Activated CD8-positive, alpha-beta memory T cell treated with anti-CD3 and anti-CD28 coated beads, Interleukin-2, amount 10 ng/mL, durations not matched to agents 7 days and 5 days (primary cell): ENCODE measurements at places on chromosomes 12 and 14. TPM values are rescaled to one million over a fixed set of nuclear protein-coding genes. Genes with fewer than 3 reads are reported as not detected.

VWF gene
- 0.02 TPM for total RNA-seq

BEST3 gene
- total RNA-seq = not detected

TSPAN11 gene
- total RNA-seq = not detected

KLHDC1 gene
- 1.9 TPM for total RNA-seq

SOAT2 gene
- total RNA-seq = 1.1 TPM

CLECL1 gene
- total RNA-seq = 8.8 TPM

DNA sequence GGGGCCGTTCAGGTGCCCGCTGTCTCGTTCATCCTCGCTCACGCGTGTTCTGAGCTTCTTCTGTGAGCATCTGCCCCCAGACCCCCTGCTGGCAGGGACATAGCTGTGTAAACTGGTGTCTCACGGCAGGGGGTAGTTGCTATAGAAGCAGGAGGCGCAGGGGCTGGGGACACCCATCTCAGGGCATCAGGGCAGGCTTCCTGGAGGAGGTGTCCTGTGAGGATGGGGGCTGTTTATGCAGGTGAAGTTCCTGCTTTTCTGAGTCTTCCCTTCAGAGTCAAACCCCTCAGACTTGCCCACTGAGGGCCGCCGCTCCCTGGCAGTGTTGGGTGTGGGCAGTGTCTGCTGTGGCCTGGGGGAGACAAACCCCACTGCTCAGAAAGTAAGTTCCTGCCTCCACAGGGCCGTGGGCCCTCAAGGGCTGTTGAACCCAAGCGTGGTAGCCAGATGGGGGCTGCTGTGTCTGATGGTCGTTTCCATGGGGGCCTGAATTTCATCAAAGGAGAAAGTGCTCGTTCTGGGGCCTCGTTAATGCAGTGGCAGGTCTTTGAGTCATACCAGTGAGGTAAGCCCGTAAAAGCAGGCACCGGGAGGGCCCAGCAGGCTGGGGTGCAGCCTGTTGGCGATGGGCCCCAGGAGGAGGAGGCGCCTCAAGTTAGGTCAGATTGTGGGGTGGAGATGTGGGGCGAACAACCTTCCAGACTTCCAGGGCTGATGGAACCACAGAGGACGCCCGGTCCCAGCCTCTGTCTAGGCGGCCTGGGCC, 23.4 kb downstream of the KIF26A start:
- DNase-seq = no peak

- no peak for DNase-seq
These were observed 36.7 kb downstream of the TMEM120B start for GRCh38 chr12:121749267-121749666.

DNA sequence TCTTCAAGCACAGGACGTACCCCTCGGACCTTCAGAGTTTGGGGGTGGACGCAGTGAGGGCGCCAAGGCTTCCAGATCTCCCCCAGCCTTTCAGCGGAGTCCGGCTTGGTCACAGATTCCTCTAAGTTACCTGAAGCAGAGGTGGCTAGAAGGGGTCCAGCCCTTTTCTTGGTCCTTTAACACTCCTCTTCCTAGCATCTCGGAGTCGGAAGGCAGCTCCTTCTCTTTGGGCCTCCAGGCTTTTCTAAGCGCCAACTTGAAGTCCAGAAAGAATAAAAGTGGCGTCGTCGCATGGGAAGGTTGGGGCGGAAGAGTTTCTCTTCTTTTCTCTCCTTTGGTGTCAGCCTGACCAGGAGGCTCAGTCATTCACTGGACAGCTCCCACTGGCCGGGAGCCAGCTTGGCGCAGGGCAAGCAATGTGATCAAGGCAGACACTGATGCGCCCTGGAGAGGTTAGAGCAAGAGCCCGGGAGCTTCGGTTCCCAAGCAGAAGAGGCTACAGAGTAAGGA, 9.6 kb downstream of the OR6S1 start:
- no peak for DNase-seq

DNA sequence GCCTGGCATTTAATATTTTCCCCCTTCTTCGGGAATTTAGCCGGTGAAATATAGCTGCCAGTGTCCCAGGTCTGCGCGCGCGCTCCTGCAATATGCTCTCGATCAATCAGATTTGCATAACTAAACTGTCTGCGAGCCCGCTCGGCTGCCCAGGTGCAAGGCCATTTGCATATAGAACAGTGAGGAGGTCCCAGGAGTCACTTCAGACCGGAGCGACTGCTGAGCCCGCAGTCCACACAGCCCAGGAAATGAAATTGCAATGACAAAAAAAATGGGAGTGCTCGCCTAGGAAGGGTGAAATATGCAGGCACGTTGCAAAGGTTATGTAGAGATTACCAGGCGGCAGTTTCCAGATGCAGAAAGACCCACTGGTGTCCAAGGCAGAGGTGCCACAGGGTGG, 228.5 kb downstream of the VRK1 start:
- no peak for DNase-seq

- DNase-seq = peak; percentile 44
These were observed 61.3 kb downstream of the CCDC88C start for GRCh38 chr14:91356181-91356763.

DNA sequence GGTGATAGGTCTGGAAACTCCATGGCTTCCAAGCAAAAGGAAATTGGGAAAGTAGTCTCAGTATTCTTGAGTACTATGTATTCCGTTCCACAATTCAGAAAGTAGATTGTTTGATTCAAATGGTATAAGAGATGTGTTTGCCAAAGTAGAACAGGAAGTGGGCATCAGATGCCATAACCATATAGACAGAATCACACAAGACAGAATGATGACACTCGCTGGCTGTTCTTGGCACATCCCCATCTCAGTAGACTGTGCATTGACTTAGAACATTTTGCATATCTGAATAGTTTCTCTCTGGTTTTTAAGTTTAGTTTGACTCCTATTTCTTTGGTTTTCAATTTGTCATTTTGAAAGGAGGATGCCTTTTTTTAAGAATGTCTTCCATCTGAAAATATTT, 221.1 kb upstream of the RGS6 start:
- DNase-seq = no peak

GRCh38 chr12:111398530-111398929, 7.2 kb upstream of the SH2B3 start:
- DNase-seq = no peak

- no peak for DNase-seq
These were observed 154.3 kb downstream of the NTF3 start for GRCh38 chr12:5586201-5586600.

GRCh38 chr12:58873496-58873895, 46.8 kb downstream of the LRIG3 start:
- DNase-seq = no peak

GRCh38 chr14:98370352-98370751, 901.6 kb downstream of the BCL11B start:
- no peak for DNase-seq

- DNase-seq = no peak
These were observed 135.7 kb downstream of the RAD51B start for GRCh38 chr14:67955261-67955660.
